ENCODE measurements at places on chromosomes 11 and 22.
A peak's percentile ranks its signal among the peaks of the same experiment; 100 is the strongest.

DNA sequence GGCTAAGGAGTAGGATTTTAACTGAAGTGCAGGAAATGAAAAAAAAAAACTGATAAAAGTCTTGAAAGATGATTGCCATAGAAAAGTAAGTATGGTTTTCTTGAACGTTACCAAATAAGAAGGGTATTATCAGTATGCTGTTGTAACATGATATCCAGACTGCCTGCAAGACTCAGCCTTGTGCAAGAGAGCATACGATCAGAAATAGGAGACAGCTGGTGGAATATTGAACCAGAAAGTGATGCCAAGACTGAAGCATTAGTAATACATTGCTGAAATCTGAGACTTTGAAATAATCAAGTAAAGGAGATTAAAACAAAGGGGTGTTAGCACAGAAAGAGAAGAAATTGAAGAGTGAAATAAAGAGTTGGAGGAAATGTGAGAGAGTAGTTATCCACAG is 452.7 kb upstream of the CNTN5 start:
- DNase-seq = no peak

DNA sequence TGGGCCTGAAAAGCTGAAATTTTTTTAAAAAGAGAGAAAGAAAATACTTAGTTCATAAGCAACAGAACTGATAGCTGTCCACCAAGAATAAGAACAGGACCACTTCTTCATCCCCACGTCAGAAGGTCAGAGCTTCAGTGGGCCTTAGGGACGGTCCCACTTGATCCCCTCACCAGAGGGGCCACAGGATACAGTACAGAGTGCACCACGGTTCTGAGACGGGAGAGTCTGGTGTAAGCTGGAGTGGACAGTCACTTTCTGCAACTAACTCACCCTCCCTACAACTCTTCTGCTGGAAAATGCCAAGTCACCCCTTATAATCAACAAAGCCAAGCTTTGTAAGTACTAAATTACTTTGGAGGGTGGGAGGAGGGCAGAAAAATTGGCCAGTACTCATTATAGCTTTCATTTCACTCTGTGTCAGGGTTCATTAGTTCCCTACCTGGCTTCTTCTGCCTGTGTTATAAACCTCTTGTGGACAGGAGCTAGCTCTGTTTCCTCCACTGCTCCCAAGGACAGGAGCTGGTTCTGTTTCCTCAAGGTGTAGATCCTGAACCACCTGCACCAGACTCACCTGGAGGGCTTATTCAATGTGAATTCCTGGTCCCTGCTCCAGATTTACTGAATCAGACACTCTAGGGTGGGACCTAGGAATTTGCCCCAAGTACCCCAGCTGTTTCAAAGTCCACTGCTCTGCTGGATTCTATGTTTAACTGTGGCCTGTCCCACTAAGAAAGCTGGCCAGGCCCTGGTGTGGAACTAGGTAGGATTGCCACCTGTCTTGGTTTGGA is 39.6 kb downstream of the SCGB1A1 start:
- DNase-seq = peak; percentile 74

GRCh38 chr11:17171916-17172315 is 35.9 kb downstream of the PIK3C2A start:
- no peak for DNase-seq

DNA sequence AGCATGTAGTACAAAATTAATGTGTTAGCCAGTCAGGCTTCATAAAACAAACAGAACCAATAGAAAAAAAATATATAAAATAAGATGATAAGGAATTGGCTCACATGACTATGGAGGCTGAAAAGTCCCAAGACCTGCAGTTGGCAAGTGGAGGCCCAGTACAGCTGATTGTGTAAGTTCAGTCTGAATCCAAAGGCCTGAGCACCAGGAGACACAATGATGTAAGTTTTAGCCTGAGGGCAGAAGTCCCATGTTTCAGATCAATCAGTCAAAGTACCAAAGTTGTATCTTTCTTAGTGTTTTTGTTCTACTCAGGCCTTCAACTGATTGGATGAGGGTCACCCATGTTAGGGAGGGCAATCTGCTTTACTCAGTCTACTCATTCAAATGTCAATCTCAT is 14.3 kb upstream of the OR10D3 start:
- no peak for DNase-seq

- no peak for DNase-seq
Measured at GRCh38 chr11:125228445-125228844, 63.9 kb downstream of the PKNOX2 start.

DNA sequence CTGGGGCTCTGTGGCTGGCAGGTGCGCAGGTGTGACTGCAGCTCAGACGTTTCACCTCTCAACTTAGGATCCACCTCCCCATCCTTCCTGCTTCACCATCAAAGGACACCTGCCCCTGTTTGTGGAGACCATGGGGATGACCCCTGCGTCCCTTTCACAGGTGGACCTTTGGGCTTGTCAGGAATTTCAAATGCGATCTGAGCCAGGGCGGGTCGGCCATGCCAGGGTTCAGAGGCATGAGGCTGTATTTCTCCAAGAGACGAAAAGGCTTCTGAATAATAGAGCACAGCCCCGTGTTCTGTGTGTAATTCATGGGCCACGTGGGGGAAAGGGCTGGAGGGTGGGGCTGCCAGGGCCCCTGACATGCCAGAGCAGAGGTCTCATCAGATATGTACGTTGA is 668.0 kb downstream of the BRD1 start:
- no peak for DNase-seq

- peak; percentile 27 for DNase-seq
Measured at GRCh38 chr11:33291004-33291777, 34.0 kb downstream of the HIPK3 start.

GRCh38 chr22:47818496-47818895 is 1056.0 kb downstream of the TBC1D22A start:
- no peak for DNase-seq

DNA sequence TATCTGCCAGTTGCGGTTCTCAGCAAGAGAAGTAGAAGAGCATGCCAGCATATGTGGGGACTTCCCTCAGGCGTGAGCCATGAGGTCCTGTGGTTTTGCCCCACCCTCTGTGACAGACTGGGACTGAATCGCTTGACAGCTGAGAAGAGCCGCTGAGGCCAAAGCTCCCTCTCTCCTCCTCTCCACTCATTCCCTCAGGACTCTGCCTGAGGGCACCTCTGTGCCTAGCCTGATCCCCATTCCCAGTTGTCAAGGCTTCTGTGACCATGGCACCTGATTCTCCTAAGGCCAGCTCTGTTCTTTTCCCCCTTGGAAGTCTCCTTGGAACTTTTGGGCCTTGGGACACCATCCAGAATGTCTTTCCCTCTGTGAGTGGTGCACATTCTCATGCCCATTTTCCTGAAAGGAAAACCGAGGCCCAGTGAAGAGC is 27.0 kb downstream of the ART5 start:
- DNase-seq = peak; percentile 97

- no peak for DNase-seq
Measured at GRCh38 chr22:44439356-44440223, 58.4 kb downstream of the RTL6 start.

- no peak for DNase-seq
Measured at GRCh38 chr22:32603651-32604540, 129.3 kb downstream of the FBXO7 start.

DNA sequence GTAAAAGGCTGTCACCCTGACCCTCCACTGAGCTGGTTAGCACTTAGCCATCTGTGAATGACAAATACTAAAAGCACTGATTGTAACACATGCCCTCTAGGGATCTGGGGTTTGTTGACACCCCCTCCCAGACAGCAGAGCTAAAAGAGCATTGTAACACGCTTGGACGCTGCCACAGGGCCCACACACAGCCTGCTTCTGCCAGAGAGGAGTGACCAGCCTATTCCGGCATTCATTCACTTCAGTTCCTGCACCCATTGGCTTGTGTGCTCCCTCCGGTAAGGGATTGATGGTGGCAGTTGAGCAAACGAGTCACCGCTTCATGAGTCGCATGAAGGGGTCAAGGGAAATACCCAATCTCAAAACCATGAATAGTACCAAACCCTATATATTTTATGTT is 15.8 kb downstream of the OR10D3 start:
- no peak for DNase-seq

DNA sequence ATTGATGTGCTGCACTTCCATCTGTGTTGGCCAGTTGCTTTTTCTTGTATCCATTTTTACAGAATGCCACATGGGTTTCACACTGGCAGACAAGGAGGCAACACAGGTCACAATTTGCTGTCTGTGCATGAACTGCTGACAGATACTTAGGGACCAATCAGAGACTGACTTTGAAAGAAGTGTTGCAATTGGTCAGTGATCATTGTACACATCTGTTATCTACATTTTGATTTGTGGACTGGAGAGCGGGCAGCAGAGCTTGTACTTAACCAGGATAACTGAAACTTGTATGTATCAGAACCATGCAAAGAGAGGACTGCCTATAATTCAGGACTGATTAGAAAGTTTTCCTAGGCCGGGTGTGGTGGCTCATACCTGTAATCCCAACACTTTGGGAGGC is 21.8 kb downstream of the PRR5 start:
- peak; percentile 76 for DNase-seq

GRCh38 chr11:79089601-79090000 is 351.2 kb downstream of the TENM4 start:
- no peak for DNase-seq

GRCh38 chr11:118961591-118961990 is 5.5 kb downstream of the UPK2 start:
- no peak for DNase-seq

DNA sequence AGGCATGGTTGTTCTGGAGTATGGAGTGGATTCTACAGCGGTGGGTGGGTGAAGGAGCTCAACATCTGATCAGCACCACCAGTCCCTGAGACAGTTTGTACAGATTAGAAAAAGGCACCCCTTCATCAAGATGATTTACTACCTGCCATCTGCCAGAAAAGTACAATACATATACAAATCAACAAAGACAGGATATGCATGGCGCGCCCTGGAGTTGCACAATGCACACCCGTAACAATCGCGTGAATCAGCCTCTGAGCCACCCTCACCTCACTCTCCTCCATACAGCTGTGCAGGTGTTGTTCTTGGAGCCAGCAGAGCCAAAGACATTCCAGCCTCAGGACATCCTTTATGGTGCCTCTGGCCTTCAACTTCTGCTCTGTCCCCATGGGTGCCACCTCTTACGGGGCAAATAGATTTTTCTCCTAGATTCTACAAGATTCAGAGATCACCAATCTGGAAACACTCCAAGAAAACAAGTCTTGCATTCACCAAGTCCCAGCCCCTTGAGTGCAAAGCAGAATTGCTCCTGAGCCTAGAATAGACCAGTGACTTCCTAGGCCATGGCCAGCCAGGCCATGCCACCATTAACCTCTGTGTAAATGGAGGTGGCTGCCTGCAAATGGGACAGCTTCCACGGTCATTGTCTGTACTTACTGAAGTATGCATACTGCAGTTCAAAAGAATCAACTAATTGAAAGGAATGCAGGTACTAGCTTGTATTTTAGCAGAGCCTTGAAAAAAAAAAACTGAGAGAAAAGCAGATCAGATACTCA is 490.9 kb downstream of the SOX6 start:
- no peak for DNase-seq

DNA sequence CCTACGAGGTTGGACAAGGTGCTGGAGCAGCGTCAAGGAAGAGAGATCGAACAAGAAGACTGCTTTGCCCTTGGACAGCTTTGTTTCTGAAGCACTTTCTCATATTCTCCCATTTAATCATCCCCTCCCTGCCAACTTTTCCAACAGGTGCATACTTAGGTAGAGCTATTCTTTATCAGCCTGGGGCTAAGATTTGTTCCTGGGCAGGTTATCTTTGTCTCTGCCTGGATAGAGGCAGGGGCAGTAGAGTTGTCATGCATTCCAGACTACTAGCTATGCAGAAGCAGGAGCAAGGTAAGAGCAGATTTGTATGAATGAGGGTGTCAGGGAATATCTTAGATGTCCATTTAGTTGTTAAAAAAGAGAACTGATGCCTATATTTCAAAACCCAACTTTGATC is 82.3 kb downstream of the PTPRJ start:
- DNase-seq = no peak

GRCh38 chr11:58334708-58335107 is 24.2 kb downstream of the OR5B17 start:
- DNase-seq = no peak

- DNase-seq = peak; percentile 77
Measured at GRCh38 chr22:38984224-38984623, 2.1 kb downstream of the APOBEC3B start.

DNA sequence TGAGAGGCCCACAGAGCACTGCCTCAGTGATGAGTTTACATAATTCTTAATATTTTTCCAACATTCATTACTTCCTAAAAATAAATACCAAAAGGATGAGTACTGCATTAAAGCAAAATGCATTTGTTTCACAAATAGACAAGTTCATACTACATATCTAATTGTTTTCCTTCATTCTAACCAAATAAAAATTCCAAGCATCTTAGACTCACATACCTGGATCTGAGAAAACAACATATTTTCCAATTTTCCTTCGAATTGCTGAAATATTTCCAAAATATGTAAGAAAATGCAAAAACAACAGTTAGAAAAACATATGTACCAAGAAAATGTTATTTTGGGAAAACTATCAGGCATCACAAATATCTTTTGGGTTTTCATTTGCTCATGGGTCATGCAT is 127.9 kb upstream of the CEP126 start:
- no peak for DNase-seq

DNA sequence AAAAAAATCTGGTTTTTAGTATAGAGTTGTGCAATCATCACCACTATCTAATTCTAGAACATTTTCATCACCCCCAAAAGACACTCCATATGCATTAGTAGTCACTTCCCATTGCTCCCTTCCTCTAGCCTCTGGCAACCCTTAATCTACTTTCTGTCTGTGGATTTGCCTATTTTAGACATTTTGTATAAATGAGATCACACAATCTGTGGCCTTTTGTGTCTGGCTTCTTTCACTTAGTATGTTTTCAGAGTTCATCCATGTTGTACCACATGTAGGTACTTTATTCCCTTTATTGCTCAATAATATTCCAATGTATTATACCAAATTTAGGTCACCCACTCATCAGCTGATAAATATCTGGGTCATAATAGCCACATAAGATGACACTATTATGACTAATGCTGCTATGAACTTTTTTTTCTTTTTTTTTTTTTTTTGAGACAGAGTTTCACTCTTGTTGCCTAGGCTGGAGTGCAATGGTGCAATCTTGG is 67.5 kb upstream of the SCUBE2 start:
- peak; percentile 8 for DNase-seq

DNA sequence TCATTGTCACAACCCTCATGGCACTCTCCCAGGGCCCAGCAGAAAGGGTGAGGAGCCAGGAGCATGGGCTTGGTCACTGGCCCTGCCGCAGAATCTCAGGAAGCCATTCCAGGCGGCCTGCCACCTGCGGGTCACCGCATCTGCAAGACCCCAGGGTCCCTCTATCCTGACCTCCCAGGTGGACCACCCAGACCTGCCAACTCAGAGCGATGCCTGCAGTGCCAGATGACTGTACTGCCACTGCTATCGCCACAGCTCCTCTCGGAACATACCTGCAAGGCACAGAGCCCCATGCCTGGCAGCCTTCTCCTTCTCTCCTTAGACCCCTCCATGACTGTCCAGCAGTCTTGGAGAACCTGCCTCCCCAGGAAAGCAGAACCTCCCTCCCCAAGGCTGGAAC is 26.4 kb upstream of the ELFN2 start:
- DNase-seq = no peak

GRCh38 chr11:19777039-19777376 is 64.4 kb downstream of the NAV2 start:
- DNase-seq = no peak

- peak; percentile 73 for DNase-seq
Measured at GRCh38 chr11:61357233-61357893, 4.3 kb downstream of the CYB561A3 start.

- peak; percentile 99 for DNase-seq
Measured at GRCh38 chr11:65354265-65355012, at the start of gene TIGD3. Gene TIGD3, plus strand, starts transcription at chr11:65354751. Its CDS starts 1,058 bp downstream, at chr11:65355809.

Measured in hematopoietic multipotent progenitor cell treated with erythropoietin and hydrocortisone succinate and interleukin-3 and kit ligand, for 4 days (in vitro differentiated cells).